ENCODE measurements at places on chromosomes 3 and 15.

DNA sequence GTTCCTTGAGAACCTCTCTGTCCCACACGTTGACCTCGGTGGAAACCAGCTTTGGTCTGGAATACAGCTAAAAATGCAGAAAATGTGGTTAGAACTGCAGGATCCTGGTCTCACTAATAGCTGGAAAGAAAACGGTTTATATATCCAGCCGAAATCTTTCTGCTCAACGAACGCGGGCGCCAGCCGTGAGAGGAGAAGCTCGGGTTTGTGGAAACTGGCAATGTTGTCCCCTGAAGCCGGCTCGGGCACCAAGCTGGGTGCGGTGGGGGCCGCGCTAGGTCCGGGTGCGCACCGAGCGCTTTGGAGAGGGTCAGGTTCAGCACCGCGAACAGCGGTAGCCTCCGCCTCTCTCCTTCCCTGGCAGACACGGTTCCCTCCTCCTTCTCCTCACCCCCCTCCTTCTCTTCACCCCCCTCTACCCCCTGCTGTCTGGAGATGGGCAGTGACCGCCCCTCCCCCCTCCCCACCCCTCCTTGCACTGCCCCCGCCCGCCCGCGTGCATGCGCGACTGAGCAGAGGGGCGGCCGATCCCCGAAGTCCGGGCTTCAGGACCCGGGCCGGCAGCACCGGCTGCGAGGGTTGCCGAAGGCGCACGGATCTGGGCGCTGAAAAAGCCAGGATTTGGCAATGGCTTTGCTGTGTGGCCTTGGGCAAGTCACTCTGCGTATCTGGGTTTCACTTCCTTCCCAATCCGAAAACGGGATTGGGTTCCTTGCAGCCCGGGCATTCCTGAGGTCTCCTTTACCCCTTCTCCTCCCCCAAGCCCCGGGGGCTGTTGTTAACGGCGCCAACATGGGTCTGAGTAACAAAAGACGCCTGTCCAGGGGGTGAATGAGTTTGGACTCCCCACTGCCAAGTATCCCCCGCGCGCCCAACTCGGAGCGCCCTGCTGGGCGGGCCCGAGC is at the start of gene SKOR1:
TSS of gene SKOR1 (plus strand) at position 534 of the 905 bp plus-strand sequence. CDS start at position 628, 94 bp downstream.
- no peak for DNase-seq

- DNase-seq: no peak
Observed at GRCh38 chr3:78967061-78967460, 800.7 kb downstream of the ROBO1 start.

DNA sequence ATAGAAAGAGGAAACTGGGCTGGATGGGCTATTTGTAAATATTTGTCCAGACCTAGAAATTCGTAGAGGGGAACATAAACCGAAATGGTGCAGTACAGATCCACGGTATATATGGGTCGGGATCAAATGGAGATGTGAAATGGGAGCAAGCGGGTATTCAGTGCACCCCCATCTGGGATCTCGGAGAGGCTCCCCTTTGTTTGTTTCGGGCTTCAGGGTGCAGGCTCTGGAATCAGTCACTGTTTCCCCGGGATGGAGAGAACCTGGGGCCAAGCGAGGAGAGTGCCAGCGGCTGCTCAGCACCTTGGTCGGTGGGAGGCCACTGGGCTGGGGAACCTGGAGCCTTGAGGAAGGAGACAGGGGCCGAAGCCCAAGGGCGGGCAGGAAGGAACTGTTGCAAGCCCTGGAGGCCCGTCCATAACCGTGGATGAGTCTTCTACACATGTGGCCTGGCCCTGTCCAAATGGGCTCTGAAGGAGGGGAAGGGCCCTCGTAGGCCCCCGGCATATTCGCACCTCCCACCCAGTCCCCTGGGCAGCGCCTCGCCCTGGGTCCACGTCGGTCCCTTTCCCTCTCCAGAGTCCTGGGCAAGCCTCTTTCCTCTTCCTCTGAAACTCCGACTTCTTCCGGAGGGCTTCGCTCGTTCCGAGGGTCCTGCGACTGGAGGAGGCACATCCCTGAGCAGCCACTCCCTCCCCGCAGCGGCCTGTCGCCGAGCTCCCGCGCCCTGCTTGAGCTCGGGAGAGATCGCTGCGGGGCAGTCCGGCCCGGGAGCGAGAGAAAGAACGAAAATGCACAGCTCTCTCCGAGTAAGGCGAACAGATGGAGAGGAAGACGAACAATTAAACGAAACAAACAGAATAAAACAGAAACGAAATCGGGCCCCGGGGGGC is 3.0 kb downstream of the ISL2 start:
- no peak for DNase-seq

GRCh38 chr3:58383476-58383875 is 50.2 kb downstream of the PDHB start:
- no peak for DNase-seq

GRCh38 chr3:70310809-70311208 is 1.6 kb downstream of the MDFIC2 start:
- no peak for DNase-seq

GRCh38 chr3:69273896-69274295 is 112.0 kb downstream of the FRMD4B start:
- DNase-seq: no peak

DNA sequence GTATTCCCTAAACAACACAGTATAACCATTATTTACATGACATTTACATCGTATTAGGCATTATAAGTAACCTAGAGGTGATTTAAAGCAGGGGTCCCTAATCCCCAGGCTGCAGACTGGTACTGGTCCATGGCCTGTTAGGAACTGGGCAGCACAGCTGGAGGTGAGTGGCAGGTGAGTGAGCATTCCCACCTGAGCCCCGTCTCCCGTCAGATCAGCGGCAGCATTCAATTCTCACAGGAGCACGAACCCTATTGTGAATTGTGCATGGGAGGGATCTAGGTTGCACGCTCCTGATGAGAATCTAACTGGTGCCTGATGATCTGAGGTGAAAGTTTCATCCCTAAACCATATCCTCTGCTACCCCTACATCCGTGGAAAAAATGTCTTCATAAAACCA is 138.2 kb downstream of the ATP10A start:
- no peak for DNase-seq
